Left renal pelvis (tissue), 4 donors: ENCODE measurements at places on chromosomes 3 and 15. TPM values are rescaled to one million over a fixed set of nuclear protein-coding genes. Genes with fewer than 3 reads are reported as not detected.

DNA sequence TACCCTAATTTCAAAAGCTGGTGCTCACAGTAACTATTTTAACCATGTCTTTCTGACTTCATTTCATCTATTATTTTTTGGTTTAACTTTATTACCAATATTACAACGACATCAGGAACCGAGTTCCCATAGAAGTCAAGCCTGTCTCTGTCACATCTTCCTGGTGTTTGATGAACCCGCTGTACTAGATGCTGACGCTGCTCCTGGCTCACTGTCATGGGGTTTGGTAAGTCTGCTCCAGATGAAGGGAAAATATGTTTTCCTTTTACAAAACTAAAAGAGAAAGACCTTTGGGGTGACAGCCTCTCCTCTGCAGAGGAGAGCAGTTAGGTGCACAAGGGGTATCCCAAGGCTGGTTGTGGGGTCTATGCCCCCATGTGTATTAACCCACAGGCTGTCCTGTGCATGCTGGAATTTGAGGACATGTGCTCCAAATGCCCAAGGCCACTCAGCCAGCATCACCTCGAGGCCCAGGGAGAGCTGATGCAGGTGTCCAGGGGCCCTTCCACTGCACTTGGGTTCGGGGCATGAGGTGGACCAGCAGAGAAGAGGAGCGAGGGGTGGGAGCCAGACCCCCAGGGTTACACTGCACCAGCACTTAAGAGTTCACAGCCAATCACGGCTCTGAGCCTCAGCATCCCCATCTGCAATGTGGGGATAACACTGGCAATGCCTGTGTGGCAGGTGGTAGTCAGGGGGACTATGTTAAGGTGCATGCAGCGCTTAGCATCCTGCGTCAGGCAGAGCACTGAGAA lies 62.2 kb downstream of the ATP10A start:
- no peak for DNase-seq

RBMS3 gene
- 13.0 TPM for polyA plus RNA-seq

LNP1 gene
- polyA plus RNA-seq = 9.3 TPM

LRRK1 gene
- 2.3 TPM for polyA plus RNA-seq

- DNase-seq = peak; percentile 29
These were observed 644 bp upstream of the NGLY1 start for GRCh38 chr3:25783661-25784512.

- no peak for DNase-seq
These were observed 55.3 kb upstream of the ITGA11 start for GRCh38 chr15:68487087-68487843.

DNA sequence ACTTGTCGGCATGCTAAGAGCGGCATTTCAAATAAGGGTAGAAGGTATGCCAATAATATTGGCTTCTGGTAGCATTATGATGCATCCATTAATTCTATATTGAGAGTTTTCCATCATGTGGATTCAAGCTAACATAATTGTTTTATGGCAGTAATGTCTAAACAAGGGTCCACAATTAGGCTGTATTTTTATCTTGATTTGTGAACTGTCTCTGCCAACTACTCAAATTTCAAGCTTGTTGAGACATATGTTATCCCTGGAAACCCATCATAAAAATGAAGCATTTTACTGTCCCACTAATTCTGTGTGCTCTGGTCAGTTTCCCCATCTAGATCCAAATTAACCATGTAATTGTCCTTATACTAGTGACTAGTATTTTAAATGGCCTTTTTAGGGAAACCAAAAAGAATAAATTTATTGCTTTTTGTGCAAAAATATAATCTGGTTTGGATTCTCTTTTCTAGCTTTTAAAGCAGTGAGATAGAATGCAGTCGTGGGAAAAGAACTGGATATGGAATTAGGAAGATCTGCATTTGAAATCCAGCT lies 1.2 kb upstream of the OSTN start:
- DNase-seq = no peak

DNA sequence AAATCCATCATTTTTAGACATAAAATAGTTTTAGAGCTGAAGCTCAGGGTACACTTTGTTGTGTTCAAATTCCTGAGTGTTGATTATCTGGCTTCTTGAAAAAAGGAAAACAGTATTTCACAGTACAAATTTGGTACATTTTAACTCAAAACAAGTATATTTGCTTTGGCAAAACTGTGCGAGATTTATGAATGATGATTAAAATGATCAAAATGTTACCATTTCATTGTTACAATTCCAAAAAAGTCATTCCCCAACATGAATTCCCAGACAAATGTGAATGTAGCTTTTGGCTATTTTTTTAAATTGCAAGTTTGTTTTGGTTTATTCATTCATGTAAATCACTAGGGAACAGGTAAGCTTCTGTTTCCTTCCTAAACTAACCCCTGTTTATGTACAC lies 347.4 kb upstream of the DCBLD2 start:
- no peak for DNase-seq

OR5AC2 gene
- polyA plus RNA-seq = not detected

DNA sequence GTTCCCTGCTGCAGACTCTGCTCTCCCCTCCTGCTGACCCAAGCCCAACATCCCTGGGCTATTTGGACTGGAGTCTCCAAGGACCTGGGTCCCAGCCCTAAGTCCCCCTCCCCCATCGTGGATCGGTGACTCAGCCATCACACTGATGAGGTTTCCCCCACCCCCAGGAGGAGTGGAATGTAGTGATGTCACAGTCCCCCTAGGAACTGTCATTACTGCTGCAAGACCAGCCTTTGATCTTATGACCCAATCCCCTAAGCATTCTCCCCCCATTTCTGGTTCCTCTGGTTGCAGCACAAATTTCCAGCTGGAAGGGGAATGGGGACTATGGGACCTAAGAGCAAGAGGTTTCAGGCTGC lies 63.4 kb upstream of the CSPG4 start:
- no peak for DNase-seq
